ENCODE measurements at places on chromosomes 1 and 21. TPM values are rescaled to one million over a fixed set of nuclear protein-coding genes. Genes with fewer than 3 reads are reported as not detected.

GRCh38 chr1:232562855-232563510, 67.0 kb downstream of the SIPA1L2 start:
- DNase-seq = no peak

DNA sequence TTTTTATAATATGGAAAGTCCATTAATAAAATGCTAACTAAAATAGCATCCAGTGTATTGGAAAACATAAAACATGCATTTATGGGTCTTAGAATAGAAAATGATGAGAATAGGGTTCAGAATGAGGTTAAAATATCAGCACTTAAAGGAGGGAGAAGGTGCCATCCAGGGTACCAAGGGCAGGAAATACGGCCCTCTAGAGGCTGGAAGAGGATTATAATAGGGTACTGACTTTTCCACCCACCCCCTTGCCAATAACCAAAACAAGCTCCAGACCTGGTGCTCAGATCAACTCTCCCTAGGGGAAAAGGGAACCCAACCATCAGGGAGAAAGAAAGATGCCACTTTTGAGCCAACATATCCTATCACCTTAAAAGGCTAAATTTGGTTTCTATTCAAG, 26.7 kb downstream of the ASTN1 start:
- no peak for DNase-seq

GRCh38 chr1:171611306-171611705, 10.7 kb upstream of the MYOCOS start:
- no peak for DNase-seq

- DNase-seq = no peak
Measured at GRCh38 chr1:19960591-19960990, 18.8 kb downstream of the PLA2G2A start.

- no peak for DNase-seq
Measured at GRCh38 chr1:198619375-198620140, 19.3 kb upstream of the PTPRC start.

Gene PTGS2
- total RNA-seq = 6.9 TPM

Data from right cardiac atrium (tissue), 5 donors.